COR-L47 (cell line): ENCODE measurements at places on chromosomes 4 and X.

GRCh38 chr4:154367659-154368058, 123.9 kb downstream of the DCHS2 start:
- no peak for DNase-seq

- DNase-seq, result no peak
Observed at GRCh38 chr4:1316537-1317168, 27.0 kb downstream of the MAEA start.

DNA sequence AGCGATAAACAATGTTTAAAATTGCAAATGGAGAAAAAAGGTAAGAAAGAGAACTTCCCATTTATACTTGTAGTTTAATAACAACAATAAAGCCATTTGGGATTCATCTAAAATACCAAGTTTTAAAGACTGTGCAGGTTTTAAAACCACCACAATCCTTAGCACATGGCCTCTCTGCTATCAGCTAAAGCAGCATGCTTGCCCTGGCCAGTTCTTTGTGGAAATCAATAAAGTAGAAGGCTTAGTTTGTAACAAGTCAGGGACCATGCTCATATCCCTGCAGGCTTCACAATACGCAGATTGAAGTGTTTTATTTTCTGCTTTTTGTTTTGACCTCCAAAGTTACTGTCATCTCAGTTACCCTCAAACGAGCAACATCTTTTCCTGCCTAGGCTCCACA, 249.5 kb downstream of the INPP4B start:
- DNase-seq, result no peak

- no peak for DNase-seq
Observed at GRCh38 chr4:16655111-16655510, 243.3 kb downstream of the LDB2 start.

- no peak for DNase-seq
Observed at GRCh38 chr4:47478804-47479203, 6.3 kb upstream of the ATP10D start.

- DNase-seq, result peak; percentile 71
Observed at GRCh38 chr4:156169011-156169410, 215.3 kb upstream of the CTSO start.

GRCh38 chr4:25702848-25703247, 47.2 kb downstream of the SLC34A2 start:
- DNase-seq, result no peak
